Activated CD4-positive, alpha-beta T cell treated with anti-CD3 and anti-CD28 coated beads for 4 hours (primary cell): ENCODE measurements at places on chromosomes 2 and 18.

DNA sequence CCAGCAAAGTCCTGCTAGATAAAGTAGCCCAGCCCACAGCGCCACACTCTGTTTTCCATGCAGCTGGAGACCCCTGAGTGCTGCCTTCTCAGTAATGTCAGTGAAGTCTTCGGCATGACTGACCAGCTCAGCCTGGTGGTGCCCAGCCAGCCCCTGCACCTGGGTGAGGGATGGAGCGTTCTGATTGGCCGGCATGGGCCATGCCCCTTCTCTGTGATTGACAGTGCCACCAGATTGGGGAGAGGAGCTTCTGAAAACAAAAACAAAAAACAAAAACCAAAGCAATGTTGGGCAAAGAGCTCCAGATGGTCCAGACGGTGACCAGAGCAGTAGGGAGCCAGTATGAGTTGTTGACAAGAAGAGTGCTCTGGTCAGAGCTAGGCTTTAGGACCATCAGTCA lies 122.6 kb downstream of the DYSF start:
- no peak for DNase-seq

DNA sequence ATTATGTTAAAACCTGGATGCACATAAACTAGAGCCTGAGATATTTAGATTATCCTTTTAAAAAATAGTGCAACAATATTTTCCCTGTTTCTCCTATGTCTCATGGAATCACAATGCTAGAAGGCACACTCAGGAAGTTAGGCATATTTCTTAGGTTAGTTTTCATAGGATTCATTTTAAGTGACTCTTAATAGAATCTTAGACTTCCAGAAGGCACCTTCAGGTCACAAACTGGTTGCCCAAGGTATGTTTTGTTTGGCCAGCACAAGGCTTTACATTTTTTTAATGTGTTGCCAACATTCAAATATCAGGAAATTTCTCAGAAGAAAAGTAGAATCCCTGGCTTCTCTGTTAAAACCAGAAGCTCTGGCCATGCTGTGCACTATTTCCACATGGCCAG lies 129.3 kb downstream of the LNPK start:
- no peak for DNase-seq

DNA sequence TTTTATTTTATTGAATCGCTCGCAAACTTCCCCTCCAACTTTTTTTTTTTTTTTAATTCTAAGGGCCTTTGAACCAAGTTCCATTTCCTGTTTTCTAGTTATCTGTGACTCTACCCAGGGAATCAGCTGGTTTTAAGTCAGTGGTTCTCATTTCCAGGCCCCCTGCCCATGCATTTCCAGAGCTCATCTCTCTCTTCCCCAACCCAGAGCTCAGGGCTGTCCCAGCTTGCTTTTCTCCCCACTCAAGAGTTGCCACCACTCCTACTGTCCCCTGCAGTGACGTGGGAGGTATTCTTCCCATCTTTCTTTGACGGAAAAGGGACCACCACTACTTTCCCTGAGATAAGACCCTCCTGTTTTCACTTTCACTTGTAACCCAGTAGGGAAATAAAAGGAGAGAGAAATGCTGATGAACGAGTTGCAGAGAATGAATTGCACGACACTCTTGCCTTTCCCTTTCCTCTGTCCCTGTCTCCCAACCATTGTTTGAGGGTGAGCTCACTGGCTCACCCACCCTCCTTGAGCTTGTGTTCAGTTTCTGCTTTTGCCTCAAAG lies 42.1 kb downstream of the TET3 start:
- no peak for DNase-seq

- no peak for DNase-seq
These were observed 21.9 kb upstream of the ID2 start for GRCh38 chr2:8659735-8660492.

- no peak for DNase-seq
These were observed 143.8 kb downstream of the GALNT14 start for GRCh38 chr2:30994227-30995056.

DNA sequence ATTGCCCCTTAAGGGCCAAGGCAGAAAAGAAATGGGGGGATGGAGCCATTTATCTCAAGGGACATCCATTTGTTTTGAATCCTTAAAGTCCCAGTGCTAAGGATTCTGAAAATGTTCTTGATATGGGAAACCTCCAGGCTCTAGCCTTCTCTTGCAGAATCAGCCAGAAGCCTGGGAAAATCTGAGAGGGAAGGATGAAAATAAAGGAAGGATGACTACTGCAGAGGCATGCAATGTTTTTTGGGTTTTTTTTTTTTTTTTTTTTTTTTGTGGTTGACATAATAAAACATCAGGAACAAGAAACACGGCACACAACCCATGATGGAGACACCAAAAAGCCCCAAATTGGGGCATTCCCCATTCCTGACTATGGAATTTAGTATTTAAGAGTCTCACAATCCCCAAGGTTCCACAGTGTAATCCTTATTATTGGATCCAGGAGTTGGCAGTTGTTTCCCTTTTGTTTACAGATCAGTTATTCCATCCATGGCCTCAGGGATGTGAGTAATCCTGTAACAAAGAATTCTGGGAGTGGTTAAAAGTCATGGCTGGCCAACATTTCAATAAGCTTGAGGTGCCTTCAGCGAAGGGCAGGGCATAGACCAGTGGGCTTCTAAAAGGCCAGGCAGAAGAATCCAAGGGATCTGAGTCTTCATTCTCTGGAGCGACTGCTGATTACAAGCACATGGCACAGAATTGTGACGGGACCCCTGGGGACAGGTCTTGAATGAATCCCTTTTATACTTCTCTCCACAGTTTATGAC lies 337.5 kb downstream of the GULP1 start:
- no peak for DNase-seq

DNA sequence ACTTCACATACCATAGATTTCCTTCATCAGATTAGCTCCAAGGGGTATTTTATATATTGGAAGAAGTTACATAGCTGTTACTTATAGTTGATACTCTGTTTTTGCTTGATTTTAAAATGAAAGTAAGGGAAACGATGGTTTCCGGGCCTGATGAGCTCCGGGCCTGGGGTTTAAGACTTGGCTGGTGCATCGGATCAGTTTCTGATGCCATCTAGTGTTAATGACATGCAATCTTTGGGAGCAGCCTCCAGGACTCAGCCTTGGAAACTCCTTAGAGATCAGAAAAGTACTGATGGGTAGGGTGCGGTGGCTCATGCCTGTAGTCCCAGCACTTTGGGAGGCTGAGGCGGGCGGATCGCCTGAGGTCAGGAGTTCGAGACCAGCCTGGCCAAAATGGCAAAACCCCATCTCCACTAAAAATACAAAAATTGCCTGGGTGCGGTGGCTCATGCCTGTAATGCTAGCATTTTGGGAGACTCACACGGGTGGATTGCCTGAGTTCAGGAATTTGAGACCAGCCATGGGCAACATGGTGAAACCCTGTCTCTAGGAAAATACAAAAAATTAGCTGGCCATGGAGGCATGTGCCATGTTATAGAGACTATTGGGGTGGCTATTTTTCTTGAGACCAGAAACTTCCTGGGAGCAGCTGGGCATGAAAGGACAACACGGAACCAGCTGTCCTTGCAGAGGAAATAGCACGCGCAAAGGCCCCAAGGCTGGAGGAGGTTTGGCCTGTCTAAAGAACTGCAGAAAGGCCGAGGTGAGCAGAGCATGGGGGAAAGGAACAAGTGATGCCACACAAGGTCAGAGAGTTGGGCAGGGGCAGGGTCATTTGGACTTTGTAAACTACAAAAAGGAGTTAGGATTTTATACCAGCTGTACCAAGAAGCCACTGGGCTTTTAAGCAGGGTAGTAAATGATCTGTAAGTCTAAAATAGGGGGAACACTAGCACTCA lies 46.9 kb upstream of the CNOT11 start:
- DNase-seq = peak; percentile 30

GRCh38 chr18:77071061-77071460 lies 61.5 kb downstream of the MBP start:
- DNase-seq = no peak

DNA sequence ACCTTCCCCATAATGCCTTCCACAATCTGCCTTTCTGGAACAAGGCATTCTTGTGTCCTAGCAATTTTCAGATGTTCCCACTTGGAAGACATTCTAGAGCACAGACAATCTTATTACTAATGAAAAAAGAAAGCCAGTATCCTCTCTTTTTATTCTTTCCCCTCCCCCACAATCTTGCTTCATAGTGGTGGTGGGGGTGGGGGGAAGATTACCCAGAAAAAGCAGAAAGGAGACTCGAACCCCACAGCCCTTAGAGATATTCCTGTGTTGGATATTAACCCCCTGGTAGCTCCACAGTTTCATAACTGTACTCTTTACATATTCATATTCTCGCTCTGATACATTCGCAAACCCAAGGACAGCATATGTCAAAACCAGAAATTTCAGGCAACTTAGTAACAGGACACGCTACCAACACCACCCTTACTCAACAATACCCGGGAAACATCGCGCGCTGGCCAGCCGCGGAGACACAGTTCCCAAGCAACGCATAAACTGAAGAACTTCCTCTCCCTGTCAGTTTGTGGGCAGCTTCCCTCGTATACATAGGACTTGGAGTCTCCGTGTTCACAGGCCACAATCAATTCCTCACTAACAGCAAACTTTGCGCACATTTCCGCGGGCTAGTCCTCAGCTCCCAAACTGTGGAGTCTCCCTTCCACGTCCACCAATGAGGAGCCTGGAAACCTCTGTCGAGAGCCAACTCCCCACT lies 793 bp downstream of the NR4A2 start:
- DNase-seq = no peak

GRCh38 chr2:187548656-187549055 lies 5.6 kb downstream of the TFPI start:
- DNase-seq = no peak

DNA sequence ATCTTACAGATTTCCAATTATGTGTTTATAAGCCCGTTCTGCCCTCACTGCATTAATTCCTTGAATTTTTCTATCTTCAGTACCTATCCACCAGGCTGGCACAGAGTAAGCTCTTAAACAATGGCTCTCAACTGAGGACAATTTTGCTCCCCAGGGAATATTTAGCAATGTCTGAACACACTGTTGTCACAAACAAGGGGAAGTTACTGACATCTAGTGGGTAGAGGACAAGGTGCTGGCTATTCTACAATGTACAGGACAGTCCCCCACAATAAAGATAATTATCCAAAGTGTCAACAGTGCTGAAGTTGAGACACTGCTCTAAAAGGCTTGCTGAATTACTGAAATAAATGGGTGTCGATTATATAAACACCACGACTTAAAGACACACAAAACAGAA lies 5.0 kb downstream of the NDUFS1 start:
- no peak for DNase-seq

DNA sequence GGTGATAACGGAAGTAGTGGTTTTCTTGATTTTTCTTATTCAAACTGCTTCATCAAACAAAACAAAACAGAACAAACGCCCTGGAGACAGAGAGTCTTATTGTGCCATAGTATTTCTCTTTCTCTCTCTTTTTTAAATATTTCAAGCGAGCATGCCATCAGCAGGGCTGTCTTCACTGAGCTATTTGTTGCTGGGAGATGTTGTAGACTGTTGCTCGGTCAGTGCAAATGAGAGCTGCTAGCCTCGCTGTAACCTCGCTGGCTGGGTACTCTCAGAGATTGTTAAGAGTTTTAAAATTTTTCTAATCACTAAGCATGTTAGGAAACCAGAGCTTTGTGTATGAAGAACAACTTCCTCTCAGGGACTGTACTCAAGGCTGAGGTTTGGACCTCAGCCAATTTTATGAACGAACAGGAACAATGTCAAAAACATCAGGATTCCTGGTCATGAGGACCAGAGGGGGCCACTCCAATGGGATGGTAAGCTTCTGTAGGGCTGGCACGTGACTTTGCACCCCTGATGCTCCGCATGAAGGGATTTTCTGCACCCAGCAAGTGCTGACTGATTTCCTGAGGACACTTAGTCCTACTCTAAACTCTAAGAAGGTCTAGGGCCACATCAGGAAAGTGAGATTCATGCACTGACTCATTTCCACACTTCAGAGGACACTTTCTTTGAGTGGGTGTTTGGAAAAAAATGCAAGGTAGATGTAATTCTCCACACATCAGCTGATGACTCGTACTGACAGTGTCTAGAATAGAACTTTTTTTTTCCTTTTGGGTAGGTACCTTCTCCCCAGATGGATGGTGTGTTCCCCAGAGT lies 59.8 kb upstream of the IL1R1 start:
- peak; percentile 49 for DNase-seq

- DNase-seq = peak; percentile 18
These were observed 80.7 kb upstream of the MEX3C start for GRCh38 chr18:51278045-51278649.

DNA sequence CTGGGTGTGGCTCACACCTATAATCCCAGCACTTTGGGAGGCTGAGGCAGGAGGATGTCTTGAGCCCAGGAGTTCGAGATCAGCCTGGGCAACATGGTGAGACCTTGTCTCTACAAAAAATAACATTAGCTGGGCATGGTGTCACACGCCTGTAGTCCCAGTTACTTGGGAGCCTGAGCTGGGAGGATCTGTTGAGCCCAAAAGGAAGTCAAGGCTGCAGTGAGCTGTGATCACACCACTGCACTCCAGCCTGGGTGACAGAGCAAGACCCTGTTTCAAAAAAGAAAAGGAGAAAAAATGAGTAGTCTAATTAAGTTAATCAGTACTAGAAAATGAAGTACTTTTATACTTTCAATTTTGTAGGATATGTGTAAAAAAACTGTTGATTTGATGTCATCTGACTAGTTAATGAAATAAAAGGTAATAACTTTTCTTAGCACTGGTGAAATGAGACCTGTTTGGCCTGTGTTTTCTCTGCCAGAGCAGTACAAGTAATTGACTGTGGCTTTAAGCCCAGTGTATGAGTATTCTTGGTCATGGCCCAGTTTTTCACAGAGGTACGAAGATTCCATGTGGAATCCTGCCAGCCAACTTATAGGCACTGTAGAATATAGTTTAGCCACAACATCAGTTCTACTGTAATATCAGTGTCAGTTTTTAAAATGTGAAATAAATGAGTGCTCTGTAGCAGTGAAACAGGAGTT lies 35.8 kb downstream of the MFSD6 start:
- DNase-seq = no peak

DNA sequence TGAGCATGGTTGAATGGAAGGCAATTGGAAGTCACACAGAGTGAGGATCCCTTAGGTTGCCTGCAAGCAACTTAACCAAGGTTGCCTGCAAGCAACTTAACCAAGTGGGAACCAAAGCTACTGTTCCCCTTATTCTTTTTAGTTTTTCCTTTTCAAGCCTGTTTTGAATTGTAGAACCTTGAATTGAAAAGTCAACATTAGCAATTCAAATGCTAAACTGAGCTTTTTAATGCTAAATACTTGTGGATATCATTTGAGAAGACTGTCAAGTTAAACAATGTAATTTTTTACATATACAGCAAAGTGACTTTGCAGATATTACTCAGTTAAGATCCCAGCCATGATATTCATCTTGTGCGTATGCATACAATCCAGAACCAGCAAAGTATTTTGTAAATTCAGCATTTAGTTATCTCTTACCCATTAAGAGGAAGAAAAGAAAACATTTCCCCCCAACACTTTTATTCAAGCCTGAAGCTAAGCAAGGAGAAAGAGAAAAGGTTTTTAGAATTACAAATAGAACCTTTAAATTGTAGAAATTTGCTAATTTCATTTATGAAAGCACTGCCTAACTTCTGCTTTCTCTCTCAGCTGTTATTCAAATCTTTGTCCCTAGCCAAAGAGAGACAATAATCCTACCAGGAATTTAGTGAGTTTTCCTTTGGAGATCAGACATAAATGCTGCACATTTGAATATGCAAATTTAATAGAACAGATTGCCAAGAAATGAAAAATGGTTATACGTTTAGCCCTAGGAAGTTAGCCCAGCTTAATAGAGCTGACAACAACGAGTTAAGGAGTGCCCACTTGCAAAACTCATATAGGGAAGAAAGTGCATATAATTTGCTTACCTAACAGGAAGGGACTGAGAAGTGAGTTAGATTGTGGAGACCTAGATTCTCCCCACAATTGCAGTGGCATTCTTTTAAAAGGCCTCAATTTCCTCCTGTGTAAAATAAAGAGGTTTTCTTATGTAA lies 643.2 kb upstream of the PIK3C3 start:
- DNase-seq = no peak

GRCh38 chr2:234913208-234913626 lies 38.6 kb upstream of the SH3BP4 start:
- no peak for DNase-seq
